Glomerular endothelial cell (primary cell): ENCODE measurements at places on chromosomes 2 and 18. TPM values are rescaled to one million over a fixed set of nuclear protein-coding genes. Genes with fewer than 3 reads are reported as not detected.

GRCh38 chr2:221911321-221911720 lies 339.2 kb upstream of the EPHA4 start:
- DNase-seq, result no peak

GRCh38 chr18:8912348-8913326 lies 189.9 kb upstream of the NDUFV2 start:
- DNase-seq, result no peak

DNA sequence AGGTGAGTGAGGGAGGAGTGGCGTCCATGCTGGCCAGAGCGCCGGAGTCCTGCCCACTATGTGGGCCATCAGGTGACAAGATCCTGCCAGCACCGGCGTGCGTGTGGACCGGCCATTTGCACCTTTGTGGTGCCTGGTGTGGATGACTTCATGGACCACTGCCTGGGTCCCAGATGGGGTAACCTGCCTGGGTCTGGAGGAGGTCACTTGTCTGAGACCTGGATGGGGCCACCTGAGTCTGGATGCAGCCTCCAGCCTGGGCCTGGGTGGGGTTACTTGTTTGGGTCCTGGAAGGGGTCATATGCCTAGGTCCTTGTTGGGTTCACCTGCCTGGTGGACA lies 299.6 kb downstream of the NDUFA10 start:
- DNase-seq, result no peak

ASPRV1 gene
- 0.64 and 0.82 TPM in 2 replicates for total RNA-seq

VWA3B gene
- total RNA-seq, result not detected in 2 replicates

RTKN gene
- total RNA-seq, result 11.2 and 14.5 TPM in 2 replicates
